Activated naive CD4-positive, alpha-beta T cell (primary cell): ENCODE measurements at places on chromosomes 1 and 21.

DNA sequence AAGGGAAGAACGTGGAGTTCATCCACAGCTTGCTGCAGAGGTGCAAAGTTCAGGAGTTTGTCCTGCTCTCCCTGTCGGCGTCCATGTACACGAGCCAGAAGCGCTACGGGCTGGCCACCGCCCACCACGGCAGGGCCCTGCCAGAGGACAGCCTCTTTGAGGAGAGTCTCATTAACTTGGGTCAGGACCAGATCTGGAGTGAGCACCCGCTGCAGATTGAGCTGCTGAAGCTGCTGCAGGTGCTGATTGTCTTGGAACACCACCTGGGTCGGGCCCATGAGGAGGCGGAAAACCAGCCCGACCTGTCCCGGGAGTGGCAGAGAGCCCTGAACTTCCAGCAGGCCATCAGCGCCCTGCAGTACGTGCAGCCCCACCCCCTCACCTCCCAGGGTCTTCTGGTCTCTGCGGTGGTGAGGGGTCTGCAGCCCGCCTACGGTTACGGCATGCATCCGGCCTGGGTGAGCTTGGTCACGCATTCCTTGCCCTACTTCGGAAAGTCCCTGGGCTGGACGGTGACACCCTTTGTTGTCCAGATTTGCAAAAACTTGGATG is 73.8 kb upstream of the MORC3 start:
- DNase-seq, result no peak

GRCh38 chr1:200524092-200524491 is 96.5 kb downstream of the KIF14 start:
- DNase-seq, result no peak

DNA sequence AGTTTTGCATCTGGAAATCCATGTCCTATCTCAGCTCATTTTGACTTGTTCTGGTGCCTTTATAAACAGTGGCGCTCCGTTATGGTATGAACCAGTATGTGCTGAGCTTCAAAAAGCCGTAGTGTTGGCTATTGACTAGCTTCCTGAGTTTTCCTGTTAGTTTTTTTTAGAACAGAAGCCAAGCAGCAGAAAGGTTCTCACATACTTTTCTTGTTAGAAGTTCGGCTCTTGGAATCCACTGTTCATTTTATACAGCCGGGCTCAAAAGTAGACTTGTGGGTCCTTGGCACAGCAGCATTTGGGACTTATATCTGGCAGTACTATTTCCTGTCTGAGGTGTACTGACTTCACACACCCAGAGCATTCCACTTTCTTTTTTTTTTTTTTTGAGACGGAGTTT is 63.8 kb downstream of the TBCE start:
- no peak for DNase-seq

DNA sequence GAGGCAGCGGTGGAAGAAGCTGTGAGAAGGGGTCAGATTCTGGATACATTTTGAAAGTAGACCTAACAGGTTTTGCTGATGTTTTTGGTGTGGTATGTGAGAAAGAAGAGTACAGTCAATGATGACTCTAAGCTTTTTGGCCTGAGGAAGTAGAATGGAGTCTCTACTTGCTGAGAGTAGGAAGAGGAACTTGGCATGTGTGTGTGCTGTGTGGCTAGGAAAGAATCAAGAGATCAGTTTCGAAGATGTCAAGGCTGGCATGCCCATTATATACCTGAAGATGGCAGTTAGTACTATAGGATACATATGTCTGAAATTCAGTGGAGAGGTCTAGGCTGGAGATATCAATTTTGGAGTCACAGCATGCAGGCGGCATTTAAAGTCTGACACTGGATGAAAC is 64.4 kb downstream of the MAB21L3 start:
- no peak for DNase-seq

- DNase-seq, result no peak
Observed at GRCh38 chr1:198627436-198628066, 11.3 kb upstream of the PTPRC start.

GRCh38 chr1:241645199-241645598 is 5.0 kb upstream of the CHML start:
- DNase-seq, result no peak

DNA sequence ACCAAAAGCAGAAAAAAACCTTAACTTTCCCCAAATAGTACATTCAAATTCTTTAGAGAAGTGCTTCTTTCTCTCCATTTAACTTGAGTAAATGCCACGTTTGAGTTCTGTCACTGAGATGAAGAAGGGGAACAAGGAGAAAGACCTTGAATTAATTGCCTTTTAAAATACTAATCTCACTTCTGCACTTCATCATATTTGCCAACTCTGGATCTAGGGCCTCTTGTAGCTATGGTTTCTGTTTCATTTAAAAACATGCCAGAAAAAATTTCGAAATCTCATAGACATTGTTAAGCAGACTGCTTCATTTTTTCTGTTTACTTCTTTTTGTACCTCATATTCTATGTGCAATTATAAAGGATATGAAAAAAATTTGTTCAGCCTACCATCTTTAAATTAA is 24.6 kb downstream of the MIXL1 start:
- no peak for DNase-seq

DNA sequence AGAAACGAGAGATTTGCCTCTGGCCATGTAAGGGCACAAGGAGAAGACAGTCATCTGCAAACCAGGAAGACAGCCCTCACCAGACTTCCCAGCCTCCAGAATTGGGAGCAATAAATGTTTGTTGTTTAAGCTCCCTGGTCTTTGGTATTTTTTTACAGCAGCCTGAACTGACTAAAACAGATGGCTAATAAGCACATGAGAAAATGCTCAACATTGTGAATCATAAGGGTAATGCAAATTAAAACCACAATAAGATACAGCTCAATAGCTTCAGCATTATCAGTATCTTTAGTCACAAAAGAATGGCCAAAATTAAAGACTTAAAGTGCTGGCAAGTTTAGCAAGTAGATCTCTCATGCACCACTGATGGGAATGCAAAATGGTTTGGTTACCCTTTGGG is 11.7 kb downstream of the UBE2G2 start:
- no peak for DNase-seq
